CD4-positive, alpha-beta T cell treated with Interleukin-17A for 4 hours (primary cell): ENCODE measurements at places on chromosomes 7 and 10.

DNA sequence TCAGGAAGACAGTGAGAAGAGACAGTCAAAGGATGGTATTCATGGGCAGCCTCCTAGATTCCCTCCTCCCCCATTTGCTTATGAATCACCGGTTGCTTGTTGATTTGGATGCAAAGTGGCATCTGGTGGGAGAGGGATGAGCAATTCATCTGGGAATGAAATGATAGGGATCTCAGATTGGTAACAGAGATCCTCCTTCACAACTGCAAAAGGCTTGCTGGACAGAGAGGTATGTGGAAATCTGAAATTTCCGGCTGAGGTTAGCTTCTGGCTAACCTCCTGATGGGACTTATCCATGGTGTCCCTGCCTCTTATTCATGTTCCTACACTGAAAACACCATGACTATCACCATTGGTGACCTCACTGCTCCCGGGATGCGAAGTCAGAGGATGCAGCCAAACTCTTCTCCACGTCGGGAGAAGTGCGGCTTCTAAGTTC is 48.4 kb upstream of the PODXL start:
- DNase-seq, result no peak

DNA sequence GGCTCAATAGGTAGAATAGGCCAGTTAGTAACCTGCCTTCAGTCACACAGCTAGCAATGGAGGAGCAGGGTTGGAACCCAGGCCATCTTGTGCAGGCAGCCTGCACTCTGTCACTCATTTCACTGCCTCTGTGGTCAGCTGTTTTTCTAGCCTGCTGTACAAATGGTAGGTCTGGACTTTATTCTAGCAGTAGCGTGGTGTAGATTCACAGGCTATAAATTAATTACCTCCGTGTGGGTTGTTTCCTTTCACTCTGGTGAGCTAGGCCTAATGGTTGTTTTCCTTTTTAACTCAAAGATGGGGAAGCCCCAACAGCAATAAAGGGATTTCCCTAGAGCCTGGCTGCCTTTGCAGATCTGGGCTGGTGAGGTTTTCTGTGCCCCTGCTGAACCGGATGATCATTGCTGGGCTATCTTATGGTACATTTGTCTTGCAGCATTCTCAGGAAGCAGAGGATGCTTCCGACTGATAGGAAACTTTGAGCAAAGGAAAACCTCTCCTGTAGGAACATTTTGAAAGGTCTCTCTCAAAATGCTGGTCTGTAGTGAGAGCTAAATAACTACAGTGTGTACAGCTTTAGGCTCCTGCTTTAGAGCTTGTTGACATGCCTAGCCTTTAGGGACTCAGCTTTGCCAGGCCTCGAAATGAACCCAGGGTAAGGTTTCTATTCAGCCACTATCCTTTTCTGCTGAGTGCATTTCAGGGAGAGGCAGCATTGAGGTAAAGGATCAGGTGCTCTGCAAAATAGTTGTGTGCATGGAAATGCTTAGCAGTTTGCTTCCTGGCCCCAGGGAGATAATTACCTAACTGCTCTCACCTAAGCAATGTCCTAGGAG is 157.4 kb downstream of the ST7 start:
- DNase-seq, result peak; percentile 24

DNA sequence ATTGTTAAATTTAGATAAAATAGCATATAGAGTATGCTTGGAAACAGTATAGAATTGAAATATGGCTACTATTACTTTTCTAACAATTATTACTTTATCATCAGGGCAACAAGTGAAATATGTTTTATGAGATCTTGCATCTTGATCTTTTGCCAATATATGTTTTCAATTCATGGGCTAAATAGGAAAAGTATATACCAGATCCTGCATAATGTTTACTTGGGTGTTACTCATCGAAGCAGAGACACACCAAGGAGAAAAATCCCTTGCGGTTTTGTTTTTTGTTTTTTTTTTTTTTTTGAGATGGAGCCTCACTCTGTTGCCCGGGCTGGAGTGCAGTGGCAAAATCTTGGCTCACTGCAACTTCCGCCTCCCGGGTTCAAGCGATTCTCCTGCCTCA is 541.4 kb downstream of the SUGCT start:
- no peak for DNase-seq

GRCh38 chr7:108076156-108076555 is 54.0 kb downstream of the LAMB4 start:
- DNase-seq, result no peak

GRCh38 chr7:23012908-23013714 is 819 bp downstream of the HYCC1 start:
- DNase-seq, result peak; percentile 30

- DNase-seq, result no peak
Observed at GRCh38 chr7:133829336-133829897, 297.7 kb upstream of the LRGUK start.

DNA sequence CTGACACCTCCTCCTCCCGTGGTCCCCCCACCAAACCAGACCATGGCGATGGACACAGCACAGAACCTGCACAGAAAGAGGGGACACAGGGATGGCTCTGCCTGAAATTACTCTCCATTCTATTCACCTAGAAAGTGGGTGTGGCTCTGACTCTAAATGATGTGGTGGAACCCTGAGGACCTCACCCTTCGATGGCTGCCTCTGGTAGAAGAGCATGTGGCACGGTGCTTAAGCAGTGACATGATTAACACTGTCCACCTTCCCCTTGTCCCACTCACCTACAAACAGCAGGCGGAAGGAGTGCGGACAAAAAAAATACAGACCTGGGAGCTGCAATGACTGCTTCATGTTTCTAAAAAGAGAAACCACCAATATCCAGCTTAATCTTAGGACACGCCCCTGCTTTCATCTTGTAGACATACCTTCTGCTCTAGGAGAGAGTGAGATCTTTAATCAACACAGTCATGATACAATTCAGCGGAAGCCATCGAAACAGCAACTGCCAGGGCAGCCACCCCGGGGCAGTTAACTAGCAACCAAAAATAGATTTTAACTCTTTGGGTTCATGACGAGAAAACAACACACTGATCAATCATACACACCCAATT is 11.4 kb downstream of the JCAD start:
- DNase-seq, result no peak

GRCh38 chr7:107555893-107556292 is 7.8 kb downstream of the COG5 start:
- no peak for DNase-seq

GRCh38 chr7:149257146-149257545 is 4.8 kb upstream of the ZNF783 start:
- no peak for DNase-seq

- DNase-seq, result peak; percentile 63
Observed at GRCh38 chr7:138898255-138898654, 82.9 kb downstream of the KIAA1549 start.

DNA sequence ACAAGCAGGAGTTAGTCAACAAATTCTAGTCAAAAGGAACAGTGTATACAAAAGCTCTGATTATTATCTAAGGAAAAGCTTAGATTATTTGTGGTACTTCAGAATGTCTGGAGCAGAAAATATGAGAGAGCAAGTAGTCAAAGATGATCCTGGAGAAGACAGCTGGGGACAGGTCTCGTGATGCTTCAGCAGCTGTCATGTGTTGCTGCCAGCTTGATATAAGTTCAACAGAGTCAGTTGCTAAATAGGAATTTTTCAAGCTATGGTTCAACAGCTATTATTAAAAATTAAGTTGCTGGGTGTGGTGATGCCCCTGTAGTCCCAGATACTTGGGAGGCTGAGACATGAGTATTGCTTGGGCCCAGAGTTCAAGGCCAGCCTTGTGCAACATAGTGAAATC is 240.0 kb upstream of the RHOBTB1 start:
- no peak for DNase-seq

DNA sequence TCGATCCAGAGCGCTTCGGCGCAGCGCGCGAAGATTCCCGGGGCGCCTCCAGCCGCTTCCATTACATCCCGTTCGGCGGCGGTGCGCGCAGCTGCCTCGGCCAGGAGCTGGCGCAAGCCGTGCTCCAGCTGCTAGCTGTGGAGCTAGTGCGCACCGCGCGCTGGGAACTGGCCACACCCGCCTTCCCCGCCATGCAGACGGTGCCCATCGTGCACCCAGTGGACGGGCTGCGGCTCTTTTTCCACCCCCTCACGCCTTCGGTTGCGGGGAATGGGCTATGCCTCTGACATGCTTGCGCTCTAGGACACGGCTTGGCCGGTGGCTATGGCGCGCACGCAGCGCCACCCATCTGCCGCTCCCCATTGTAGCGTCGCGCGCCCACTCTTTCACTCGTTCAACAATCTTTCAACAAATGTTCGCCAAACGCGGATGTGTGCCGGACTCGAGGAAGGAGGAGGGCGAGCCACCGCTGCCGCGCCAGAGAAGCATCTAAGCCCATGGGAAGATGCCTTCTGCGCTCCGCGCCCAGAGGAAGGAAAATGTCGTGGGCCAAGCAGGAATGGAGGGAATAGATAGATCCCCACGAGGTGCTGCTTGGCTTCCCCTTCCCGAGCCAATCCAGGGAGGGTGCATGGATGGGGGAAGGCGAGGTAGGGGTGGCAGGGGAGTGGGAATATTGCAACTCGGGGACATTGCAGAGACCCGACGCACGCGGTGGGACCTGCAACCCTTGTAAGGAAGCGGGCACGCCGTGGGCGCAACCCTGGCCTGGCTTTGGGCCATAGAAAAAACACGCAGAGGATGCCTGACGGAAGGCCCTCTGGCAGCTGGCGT is 5.1 kb upstream of the CYP26A1 start:
- DNase-seq, result no peak

- no peak for DNase-seq
Observed at GRCh38 chr10:128339753-128340152, 213.5 kb upstream of the MKI67 start.

- DNase-seq, result no peak
Observed at GRCh38 chr7:910931-911431, 34.6 kb downstream of the GET4 start.

GRCh38 chr7:22697876-22698606 is 29.0 kb upstream of the IL6 start:
- DNase-seq, result no peak

GRCh38 chr7:123661765-123662164 is 6.1 kb downstream of the LMOD2 start:
- DNase-seq, result no peak

DNA sequence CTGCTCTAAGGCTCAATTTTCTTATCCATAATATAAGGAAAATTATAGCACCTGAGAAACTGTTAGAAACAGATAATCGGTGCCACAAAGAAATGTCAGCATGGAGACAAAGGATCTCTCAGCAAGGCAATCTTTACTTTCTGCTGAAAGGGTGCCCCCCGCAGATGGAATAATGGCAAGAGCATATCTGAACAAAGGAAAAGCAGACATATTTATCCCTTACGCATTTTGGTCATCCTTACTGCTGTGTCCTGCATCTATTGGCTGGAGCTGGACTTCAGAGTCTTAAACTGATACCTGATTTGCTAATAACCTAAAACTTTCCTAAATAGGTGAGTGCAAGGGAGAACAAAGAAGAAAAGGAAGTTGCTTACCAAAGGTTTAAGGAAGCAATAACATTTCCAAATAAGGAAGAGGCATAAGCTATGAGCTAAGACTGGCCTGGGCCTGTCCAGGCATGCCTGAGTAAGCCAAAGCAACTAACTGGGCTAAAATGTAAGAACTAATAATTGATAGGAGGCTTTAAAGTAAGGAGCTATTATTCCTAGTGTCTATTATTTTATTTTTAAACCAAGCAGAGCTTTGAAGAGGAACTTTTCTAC is 39.6 kb upstream of the ELMO1 start:
- DNase-seq, result no peak

DNA sequence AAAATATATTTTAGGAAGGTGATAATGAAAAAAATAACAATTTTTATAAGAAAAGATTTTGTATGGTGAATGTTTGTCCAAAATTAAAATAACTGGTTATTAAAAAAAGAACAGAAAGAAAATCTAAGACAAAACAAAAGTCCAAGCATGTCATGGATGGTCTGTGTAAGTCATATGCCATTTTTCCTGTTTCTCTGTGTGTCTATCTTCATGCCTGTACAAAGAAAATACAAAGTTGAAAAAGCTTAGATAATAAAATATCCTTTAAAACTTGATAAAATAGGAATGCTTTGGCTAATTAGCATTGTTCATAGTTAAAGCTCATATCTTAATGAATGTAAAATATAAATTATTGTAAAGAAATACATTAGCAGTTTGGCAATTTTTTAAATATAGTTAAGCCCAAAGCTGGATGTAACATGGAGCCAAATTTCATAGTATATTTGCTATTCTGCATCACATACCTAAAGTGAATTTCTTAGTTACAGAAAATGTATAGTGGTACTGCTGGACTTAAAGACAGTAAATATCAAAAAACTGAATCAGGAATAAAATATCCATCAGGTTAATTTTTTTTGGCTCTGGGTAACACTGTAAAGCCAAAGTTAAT is 661.1 kb downstream of the PCDH15 start:
- DNase-seq, result no peak
